ENCODE measurements at places on chromosomes 1 and 21. TPM values are rescaled to one million over a fixed set of nuclear protein-coding genes. Genes with fewer than 3 reads are reported as not detected.

The LCA5L gene
- total RNA-seq: 0.77 TPM

DNA sequence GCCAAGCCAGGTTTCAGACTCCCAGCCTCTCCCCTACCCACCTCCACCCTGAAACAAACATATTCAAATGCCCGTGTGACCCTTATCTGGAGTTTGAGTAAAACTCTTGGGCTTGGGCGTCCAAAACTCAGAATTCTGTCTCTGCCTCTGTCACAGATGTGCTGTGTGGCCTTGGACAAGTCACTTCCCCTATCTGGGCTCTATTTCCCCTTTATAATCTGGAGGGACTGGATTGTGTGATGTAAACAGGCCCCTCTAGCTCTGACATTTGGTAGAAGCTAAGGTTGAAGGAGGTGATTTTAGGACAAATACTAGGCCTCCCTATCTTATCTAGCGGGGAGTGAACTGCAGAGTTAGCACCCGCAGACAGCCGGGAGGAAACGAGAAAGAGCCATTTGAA is 67.5 kb downstream of the IGSF21 start:
- H3K4me3 ChIP-seq: no peak overlapping the region
- no peaks in the 10 kb centered on the region for H3K4me1 ChIP-seq
- H3K27ac ChIP-seq: no peak overlapping the region

GRCh38 chr1:3188150-3188971 is 119.4 kb downstream of the PRDM16 start:
- no peak overlapping the region for H3K4me3 ChIP-seq
- peaks cover 52% of the 10 kb centered on the region for H3K27me3 ChIP-seq
- DNase-seq: no peak
- no peak overlapping the region for H3K27ac ChIP-seq
- no peaks in the 10 kb centered on the region for H3K36me3 ChIP-seq

The SPATA46 gene
- total RNA-seq: not detected

GRCh38 chr1:31315902-31316301 is 19.1 kb downstream of the ZCCHC17 start:
- no peak for DNase-seq
- H3K27ac ChIP-seq: no peak overlapping the region
- H3K36me3 ChIP-seq: peaks cover 89% of the 10 kb centered on the region

GRCh38 chr1:11858968-11859871 is 475 bp upstream of the NPPB start:
- H3K4me3 ChIP-seq: no peak overlapping the region
- peaks cover 57% of the 10 kb centered on the region for H3K27me3 ChIP-seq
- H3K4me1 ChIP-seq: no peaks in the 10 kb centered on the region
- no peak overlapping the region for H3K27ac ChIP-seq

DNA sequence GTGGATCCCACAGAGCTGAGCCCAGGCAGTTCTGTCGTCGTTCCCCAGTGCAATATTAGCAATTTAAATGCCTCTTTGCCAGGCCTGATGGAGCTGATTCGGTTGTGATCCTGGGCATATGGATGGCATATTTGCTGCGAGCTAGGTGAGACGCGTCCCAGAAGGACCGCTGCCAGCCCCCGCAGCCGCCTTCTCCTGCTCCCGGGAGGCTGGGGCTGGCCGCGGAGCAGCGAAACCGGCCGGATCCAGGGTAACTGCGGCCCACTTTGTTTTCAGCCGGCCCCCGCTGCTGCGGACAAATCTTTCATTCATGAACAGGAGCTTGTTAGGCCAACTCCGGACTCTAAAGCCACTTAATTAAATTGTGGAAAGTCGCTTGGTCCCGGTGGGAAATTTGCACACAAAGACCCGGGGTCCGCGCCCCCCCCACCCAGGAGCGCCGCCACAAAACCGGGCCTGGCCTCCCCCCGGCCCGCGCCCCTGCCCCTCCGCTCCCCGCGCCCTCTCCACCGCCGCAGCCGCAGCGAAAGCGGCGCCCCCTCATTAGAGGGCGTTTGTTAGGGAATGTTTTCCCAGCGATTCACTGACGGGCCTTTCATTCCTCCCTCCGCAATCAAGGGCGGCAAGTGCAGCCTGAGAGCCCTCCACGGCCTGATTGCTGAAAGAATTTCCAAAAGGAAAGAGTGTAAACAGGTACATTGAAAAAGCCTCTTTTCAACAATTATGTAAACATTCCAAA is 383.3 kb downstream of the RRAGC start:
- H3K36me3 ChIP-seq: no peaks in the 10 kb centered on the region
- DNase-seq: no peak
- H3K27ac ChIP-seq: no peak overlapping the region
- peak overlapping the region; percentile 83 for H3K4me3 ChIP-seq
- H3K4me1 ChIP-seq: peaks cover 13% of the 10 kb centered on the region

- DNase-seq: peak; percentile 29
- peaks cover 6% of the 10 kb centered on the region for H3K4me1 ChIP-seq
- H3K27me3 ChIP-seq: no peaks in the 10 kb centered on the region
These were observed 14.4 kb downstream of the ANP32E start for GRCh38 chr1:150221552-150221951.

DNA sequence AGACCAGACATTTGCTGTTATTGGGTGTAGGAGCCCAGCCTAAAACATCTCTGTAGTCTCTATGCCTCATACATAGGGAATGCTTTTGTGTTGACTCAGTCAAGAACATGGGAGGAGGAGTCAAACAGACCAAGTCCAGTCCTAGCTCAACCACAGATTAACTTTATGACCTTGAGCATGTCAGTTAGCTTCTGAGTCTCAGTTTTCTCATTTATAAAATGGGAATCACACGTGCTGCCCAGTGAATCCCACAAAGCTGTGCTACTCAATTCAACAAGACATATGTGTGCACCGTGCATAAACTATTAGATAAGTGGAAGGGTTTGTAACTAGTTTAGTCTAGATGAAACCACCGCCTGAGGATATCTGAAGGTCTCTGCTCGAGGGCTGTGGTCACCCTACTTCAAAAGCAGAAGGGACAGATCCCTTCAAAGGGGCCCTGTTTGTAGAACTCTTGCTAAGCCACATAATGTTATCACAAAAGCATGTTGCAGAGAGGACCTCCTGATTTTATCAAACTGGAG is 109.5 kb upstream of the NFIA start:
- no peaks in the 10 kb centered on the region for H3K4me1 ChIP-seq
- no peak for DNase-seq
- H3K27me3 ChIP-seq: peaks cover 10% of the 10 kb centered on the region
- H3K27ac ChIP-seq: no peak overlapping the region
- H3K36me3 ChIP-seq: no peaks in the 10 kb centered on the region

The DIO1 gene
- not detected for total RNA-seq

DNA sequence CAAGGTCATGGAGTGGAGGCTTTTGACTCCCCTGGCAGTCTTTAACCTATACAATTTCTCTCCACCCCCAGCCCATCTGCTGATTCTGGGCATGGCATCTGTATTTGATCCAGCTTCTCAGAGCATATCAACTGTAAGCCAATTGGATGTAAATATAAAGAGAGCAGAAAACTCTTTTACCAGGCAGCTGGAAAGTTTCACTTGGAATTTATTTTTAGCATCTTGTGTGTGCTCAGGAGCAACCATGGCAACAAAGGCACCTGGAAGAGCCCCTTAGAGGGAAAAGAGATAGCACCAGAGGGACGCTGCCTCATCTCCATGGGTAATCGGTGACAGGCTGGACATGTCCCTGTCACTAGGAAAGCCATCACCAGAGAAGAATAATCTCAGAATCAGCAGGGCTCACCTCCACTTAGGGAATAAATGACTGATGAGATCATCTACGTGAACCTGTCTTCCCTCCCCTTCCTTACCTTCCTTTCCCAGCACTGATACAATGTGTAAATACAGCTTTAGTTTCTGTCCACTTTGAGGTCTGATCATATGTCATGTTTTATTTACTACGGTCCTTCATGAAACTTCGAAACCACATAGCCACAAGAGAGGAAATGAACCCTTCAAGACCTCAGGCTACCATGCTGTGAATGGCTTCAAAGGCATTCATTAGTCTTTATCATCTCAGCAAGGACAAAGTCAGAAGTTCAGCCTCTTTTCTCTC is 25.3 kb upstream of the SIPA1L2 start:
- peaks cover 6% of the 10 kb centered on the region for H3K27me3 ChIP-seq
- no peak for DNase-seq
- H3K27ac ChIP-seq: no peak overlapping the region
- no peak overlapping the region for H3K4me3 ChIP-seq

GRCh38 chr1:27026621-27027574 is 14.2 kb upstream of the TENT5B start:
- H3K4me3 ChIP-seq: no peak overlapping the region
- no peaks in the 10 kb centered on the region for H3K4me1 ChIP-seq
- H3K36me3 ChIP-seq: no peaks in the 10 kb centered on the region
- H3K27ac ChIP-seq: no peak overlapping the region
- no peaks in the 10 kb centered on the region for H3K27me3 ChIP-seq
- DNase-seq: no peak

The GPX7 gene
- total RNA-seq: 30.4 TPM

The CCDC27 gene
- total RNA-seq: not detected

GRCh38 chr1:44828841-44829440 is 14.1 kb downstream of the PTCH2 start:
- no peak for DNase-seq
- H3K27ac ChIP-seq: no peak overlapping the region
- no peak overlapping the region for H3K4me3 ChIP-seq
- H3K4me1 ChIP-seq: no peaks in the 10 kb centered on the region
- no peaks in the 10 kb centered on the region for H3K36me3 ChIP-seq

The RPS6KA1 gene
- 97.0 TPM for total RNA-seq

DNA sequence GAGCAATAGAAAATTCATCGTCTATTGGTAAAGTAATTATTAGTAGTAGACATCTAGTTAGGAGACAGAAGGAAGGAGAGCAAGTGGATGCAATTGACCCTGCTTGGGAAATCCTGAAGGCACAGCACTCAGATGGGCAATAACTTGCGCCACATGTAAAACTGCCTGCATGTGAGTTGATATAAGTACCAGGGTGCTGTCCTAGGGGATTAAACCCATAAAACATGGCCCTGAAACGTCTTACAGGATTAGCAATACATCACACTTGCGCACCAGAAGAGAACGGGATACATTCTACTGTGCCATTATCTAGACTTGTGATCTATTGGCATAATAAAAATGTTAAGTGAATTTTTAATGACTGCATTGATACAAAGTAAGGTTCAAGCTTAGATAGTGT is 277.5 kb upstream of the LYPLAL1 start:
- H3K27ac ChIP-seq: no peak overlapping the region
- H3K36me3 ChIP-seq: no peaks in the 10 kb centered on the region
- H3K4me3 ChIP-seq: no peak overlapping the region

DNA sequence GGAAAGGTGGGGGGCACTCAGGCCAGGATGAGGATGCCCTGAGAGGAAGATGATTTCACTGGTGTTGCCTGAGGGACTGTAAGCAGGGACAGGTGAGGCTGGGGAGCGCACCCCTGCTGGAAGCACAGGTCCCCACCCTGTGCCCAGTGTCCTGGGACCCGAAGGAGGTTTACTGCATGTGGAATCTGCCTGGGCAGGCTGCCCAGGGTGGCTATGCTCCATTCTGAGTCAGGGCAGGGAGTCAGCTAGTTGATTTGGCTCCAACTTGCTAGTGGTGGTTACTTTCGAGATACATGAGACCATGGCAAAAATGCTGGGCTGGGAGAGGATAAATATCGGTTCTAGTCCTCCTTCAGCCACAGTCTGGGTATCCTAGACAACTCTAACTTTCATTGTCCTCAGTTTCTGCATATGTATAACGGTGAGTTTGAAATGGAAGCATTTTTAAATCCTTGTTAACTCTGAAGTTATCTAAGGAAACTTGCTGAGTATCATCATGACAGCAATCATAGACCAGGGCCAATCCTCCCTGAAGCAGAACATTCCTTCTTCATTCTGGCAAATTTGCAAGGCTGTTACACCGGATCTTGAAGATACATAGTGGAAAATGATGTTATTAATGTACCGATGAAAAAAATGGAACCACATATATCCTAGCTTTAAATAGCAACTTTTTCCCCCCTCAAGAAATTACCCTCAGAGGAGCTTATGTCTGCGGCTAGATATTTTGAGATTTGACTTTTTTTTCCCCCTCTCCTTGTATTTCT is 7.7 kb downstream of the TLR5 start:
- peaks cover 23% of the 10 kb centered on the region for H3K4me1 ChIP-seq
- H3K27me3 ChIP-seq: peaks cover 24% of the 10 kb centered on the region
- no peak overlapping the region for H3K4me3 ChIP-seq
- DNase-seq: no peak
- no peaks in the 10 kb centered on the region for H3K36me3 ChIP-seq

GRCh38 chr1:86774305-86775295 is 70.2 kb downstream of the SH3GLB1 start:
- H3K36me3 ChIP-seq: no peaks in the 10 kb centered on the region
- H3K27me3 ChIP-seq: no peaks in the 10 kb centered on the region
- no peak for DNase-seq
- no peak overlapping the region for H3K4me3 ChIP-seq

The KCNA3 gene
- 74.7 TPM for total RNA-seq

The KRTAP7-1 gene
- not detected for total RNA-seq

- H3K27me3 ChIP-seq: no peaks in the 10 kb centered on the region
- H3K4me1 ChIP-seq: peaks cover 11% of the 10 kb centered on the region
- H3K4me3 ChIP-seq: peak overlapping the region; percentile 95
- H3K36me3 ChIP-seq: no peaks in the 10 kb centered on the region
These were observed 553 bp upstream of the NDUFV3 start for GRCh38 chr21:42892582-42892930.

The ZMYM4 gene
- total RNA-seq: 45.1 TPM

DNA sequence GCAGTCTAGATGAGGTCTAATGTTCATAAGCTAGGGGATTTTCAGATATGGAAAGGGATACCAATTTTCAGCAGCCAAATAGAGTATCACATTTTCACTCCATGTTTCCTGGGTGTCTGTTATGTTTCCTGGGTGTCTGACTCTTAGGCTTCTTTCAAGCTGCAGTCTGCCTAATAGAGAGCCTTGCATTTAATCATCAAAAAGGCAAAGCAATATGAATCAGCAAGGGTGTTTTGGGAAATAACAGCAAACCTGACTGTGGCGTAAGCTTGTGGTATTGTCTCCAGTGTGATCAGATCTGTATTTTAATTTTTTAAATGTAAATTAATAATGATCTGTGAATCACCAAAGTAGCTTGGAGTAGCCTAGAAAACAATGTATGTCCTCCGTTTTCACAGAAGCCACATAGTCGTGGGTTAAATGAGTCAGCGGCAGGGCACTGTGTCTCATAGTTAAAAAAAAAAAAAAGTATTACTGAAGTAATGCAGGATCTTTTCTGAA is 10.4 kb downstream of the LGALS8 start:
- peaks cover 22% of the 10 kb centered on the region for H3K4me1 ChIP-seq
- peak overlapping the region; percentile 83 for H3K27ac ChIP-seq
- peaks cover 75% of the 10 kb centered on the region for H3K36me3 ChIP-seq
- no peaks in the 10 kb centered on the region for H3K27me3 ChIP-seq
- no peak overlapping the region for H3K4me3 ChIP-seq

DNA sequence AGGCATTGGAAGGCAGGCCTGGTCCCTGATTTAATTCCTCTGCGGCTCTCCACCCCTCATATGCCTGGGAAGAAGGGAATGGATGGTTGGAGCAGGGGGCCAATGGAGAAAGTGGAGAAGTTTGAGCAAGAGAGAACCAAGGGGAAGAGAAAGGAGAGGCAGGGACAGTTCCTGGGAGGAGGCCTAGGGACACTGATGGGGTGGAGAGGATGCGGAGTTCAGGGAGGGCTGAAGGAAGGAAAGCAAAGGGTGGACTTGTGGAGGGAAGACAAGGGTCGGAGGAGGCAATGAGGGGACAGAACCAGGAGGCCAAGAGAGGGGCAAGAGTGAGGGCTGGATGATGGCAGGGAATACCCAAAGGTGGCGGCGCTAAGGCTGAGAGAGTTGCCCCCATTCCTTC is 7.1 kb downstream of the ZBTB7B start:
- H3K4me1 ChIP-seq: peaks cover 79% of the 10 kb centered on the region
- H3K36me3 ChIP-seq: no peaks in the 10 kb centered on the region
- no peak for DNase-seq
- peak overlapping the region; percentile 11 for H3K27ac ChIP-seq
- H3K27me3 ChIP-seq: no peaks in the 10 kb centered on the region

The TCHH gene
- not detected for total RNA-seq

The CHRNB2 gene
- total RNA-seq: not detected

The MED8 gene
- 28.5 TPM for total RNA-seq
